ENCODE measurements at places on chromosomes 2 and 18.

DNA sequence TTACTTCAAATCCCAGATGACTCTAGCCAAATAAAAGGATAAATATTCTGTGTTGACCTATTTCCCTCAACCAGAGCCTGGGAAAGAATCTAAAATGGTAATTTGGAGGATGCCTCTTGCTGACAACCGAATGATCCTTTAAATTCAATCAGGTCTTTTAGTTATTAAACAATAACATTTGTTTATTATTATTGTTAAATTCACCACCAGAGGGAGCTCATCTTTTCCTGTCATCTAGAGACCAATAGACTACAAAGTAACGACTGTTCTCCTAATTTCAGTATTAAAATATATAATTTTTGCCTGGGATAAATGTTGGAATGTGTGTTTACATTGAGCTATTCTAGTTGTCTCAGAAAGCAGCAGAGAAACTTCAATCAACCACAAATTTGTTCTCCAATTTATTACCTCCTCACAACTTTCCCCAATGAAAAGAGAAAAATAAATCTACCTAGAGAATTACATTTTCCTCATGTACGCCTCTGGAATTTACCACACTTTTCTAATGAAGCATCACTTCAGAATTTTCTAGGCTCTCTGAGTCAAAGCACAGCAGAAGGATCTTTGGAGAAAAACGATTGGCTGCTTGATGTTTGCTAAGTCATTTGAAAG is 142.7 kb downstream of the SCG2 start:
- H3K27ac ChIP-seq = no peak overlapping the region
- H3K27me3 ChIP-seq = no peaks in the 10 kb centered on the region
- peaks cover 21% of the 10 kb centered on the region for H3K4me1 ChIP-seq
- no peak for DNase-seq
- H3K4me3 ChIP-seq = no peak overlapping the region
- no peaks in the 10 kb centered on the region for H3K36me3 ChIP-seq

GRCh38 chr2:113203217-113203530 is 29.4 kb downstream of the PSD4 start:
- H3K36me3 ChIP-seq = no peaks in the 10 kb centered on the region
- H3K27me3 ChIP-seq = no peaks in the 10 kb centered on the region
- H3K27ac ChIP-seq = no peak overlapping the region
- H3K4me3 ChIP-seq = no peak overlapping the region
- peaks cover 11% of the 10 kb centered on the region for H3K4me1 ChIP-seq
- DNase-seq = no peak

- H3K4me3 ChIP-seq = no peak overlapping the region
- no peak overlapping the region for H3K27ac ChIP-seq
- H3K4me1 ChIP-seq = no peaks in the 10 kb centered on the region
- no peak for DNase-seq
- H3K36me3 ChIP-seq = no peaks in the 10 kb centered on the region
- no peaks in the 10 kb centered on the region for H3K27me3 ChIP-seq
These were observed 34.5 kb downstream of the SLC4A3 start for GRCh38 chr2:219661955-219662395.

- DNase-seq = no peak
- H3K27me3 ChIP-seq = no peaks in the 10 kb centered on the region
- no peak overlapping the region for H3K27ac ChIP-seq
- H3K4me1 ChIP-seq = no peaks in the 10 kb centered on the region
These were observed 9.8 kb downstream of the RIOK3 start for GRCh38 chr18:23462876-23463275.

GRCh38 chr2:148826791-148827190 is 48.2 kb upstream of the KIF5C start:
- no peaks in the 10 kb centered on the region for H3K4me1 ChIP-seq
- no peaks in the 10 kb centered on the region for H3K27me3 ChIP-seq
- no peak overlapping the region for H3K4me3 ChIP-seq
- no peak for DNase-seq
- H3K27ac ChIP-seq = no peak overlapping the region
